NCI-H1436 treated with DMSO at 0.1 percent for 48 hours (cell line): ENCODE measurements at places on chromosomes 7 and 10.

DNA sequence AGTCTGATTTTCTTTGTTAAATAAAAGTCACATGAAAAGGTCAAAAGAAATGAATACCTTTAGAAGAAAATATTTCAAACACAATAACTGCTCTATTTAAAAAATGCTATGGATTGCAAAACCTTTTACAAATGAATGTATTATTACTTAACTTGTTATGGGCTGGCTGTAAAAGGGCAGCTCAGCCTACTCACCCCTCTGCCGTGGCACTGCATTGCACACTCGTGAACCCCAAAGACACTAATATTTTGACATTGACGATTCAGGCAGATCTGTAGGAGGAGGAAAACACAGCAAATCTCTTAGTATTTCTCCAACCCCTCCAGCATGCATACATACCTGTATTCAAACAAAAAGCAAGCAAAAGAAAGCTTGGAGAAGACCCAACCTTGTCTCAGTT lies 149.5 kb downstream of the FANK1 start:
- no peak for DNase-seq

GRCh38 chr10:112202561-112203241 lies 19.1 kb upstream of the GPAM start:
- DNase-seq: no peak

- DNase-seq: no peak
Observed at GRCh38 chr7:27157702-27158431, 1.4 kb upstream of the HOXA7 start.

- DNase-seq: no peak
Observed at GRCh38 chr7:100952641-100953040, 3.3 kb downstream of the MUC3A start.

DNA sequence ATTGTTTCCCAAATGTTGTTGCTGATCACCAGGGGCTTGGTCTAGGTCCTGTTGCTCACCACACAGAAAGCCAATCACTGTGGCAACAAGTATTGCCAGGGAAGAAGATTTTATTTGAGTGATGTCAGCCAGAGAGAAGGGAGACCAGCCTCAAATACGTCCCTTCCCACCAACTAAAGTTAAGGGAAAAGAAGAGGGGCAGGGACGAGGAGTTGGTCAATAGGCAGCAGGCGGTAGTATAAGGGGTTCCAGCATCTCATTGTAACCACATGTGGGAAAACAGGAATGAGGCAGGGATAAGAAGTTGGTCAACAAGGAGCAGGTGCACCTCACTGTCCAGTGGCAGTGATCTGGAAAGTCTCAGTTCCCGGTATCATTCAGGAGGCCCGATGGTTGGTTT lies 138.9 kb upstream of the KCNMA1 start:
- DNase-seq: no peak
